ENCODE measurements at places on chromosomes 5 and 9.

DNA sequence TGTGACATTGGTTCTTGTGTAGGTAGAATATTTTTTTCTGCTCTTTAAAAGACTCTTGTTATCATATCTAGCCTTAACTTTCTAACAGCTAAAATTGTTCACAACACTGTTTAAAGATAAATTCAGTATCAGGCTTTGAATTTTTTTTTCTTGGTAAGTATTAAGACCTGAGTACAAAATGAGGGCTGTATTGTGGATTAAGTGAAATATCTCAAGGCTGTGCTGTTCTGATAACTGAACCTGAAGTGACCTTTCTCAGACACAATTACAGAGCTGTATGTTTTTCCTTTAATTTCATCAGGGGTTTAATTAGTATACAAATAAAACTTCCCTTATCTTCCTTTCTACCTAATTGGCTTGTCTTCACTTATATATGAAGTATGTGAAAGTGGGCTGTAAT is 290.5 kb downstream of the CCDC171 start:
- no peak for DNase-seq

DNA sequence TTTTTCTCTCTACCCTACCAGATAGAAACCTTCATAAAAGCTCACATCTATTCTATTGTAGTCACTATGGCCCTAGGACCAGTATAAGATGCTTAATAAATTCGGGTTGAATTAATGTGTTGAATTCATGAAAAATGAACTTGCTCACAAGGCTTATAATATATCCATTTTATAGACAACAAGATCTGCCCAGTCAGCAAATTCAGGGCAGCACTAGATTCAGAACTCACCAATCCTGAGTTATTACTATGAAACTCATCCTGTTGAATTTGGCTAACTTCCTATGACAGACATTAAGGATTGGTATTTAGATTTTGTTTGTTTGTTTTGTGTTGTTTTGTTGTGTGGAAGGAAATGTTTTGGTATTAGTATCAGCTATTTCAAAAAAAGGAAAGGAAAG is 143.6 kb upstream of the CCNG1 start:
- DNase-seq: no peak

GRCh38 chr9:109316207-109316640 is 4.6 kb downstream of the EPB41L4B start:
- DNase-seq: no peak

- no peak for DNase-seq
These were observed 12.4 kb downstream of the CDC37L1 start for GRCh38 chr9:4691795-4692194.

DNA sequence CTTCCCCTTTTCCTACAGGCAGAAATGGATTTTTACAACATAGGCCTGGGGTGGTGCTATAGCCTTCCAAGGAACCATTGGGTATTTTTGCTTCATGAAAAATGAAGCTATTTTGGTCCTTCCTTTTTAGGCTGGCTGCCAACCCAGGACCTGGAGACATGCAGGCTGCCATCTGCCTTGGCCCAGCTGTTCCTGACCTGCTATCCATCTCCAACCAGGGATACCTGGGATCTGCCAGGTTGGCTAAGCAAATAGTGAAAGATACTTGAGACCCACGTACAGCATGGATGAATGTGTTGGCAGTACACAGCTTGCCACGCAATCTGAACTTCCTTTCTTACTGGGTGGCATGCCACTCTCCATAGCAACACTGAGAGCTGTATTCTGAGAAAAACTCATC is 31.1 kb downstream of the MRPS27 start:
- no peak for DNase-seq

GRCh38 chr5:175466700-175467318 is 11.6 kb upstream of the SFXN1 start:
- no peak for DNase-seq

DNA sequence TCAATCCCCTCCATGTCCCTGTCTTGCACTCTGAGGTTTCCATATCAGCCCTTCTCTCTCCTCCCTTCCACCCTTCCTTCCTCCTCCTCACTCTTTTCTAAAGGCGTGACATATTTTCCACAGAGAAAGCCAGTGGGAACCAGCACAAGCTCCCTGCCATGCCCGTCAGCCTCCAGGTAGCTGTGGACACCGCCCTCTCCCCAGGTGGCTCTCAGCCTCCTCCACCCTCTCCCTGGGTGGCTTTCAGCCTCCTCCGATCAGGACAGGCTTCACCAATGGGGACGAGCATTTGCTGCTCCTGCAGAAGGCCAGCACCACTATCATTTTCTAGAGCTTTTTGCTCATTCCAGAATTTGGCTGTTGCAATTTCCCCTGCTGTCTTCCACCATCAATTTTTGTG is 236.6 kb downstream of the GADD45G start:
- DNase-seq: no peak

DNA sequence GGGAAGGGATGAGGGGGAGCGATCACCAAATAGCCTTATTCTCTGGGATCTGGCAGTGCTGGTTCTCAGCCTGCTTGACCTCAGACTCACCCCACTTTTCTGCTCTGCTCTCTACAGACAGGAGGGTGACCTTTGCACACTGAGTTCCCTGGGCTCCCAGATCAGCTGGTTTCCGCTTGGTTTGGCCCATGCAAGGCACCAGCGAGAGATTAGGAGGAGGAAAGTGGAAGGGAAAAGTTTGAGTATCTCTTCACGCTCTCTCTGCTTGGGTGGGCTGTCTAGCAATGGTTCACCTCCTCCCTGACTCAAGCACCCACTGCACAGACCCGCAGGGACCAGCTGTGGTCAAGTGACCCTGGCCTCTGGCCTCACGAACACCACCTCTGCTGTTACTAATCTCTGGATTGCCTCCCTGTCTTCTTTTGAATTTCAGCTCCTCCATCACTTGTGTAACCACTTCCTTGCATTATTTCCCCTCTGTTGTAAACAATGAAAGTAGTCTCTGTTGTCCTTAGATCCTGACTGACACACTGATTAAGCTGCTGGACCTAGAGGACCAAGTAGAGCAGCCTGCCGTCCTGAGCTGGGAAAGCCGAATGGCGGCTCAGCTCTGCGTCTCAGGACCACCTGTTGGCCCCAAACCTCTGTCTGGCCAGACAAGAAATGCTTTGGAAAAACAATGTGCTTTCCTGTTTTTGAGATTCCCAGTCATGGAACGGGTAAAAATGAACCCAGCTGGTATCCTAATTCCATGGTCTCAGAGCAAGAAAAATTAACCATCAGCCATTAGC is 186.6 kb downstream of the CRB2 start:
- DNase-seq: no peak

GRCh38 chr5:141841378-141842180 is 36.6 kb downstream of the PCDH1 start:
- DNase-seq: no peak

GRCh38 chr5:68167195-68167651 is 48.3 kb upstream of the PIK3R1 start:
- no peak for DNase-seq

- no peak for DNase-seq
These were observed 13.5 kb downstream of the CFAP90 start for GRCh38 chr5:7837403-7837802.

- peak; percentile 12 for DNase-seq
These were observed 464.5 kb downstream of the ICE1 start for GRCh38 chr5:5886812-5887486.

DNA sequence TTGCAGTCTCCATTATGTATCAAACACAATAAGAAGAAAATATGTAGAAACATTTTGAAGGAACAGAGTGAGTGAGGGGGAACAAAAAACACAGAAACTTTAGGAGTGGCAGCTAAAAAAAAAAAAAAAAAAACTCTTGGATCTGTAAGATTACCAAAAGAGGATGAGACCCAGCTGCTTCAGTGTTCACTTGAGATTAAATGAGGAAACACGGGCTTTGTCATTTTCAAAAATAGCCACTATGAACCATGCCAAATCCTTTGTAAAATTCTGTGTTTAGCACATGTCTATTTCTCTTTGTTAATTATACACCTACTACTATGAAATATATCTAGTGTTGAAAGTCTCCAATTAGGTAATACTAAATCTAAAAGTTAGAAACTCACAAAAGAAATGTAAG is 485.9 kb downstream of the EFNA5 start:
- no peak for DNase-seq

GRCh38 chr9:136316896-136317676 is 10.3 kb upstream of the GPSM1 start:
- DNase-seq: no peak

DNA sequence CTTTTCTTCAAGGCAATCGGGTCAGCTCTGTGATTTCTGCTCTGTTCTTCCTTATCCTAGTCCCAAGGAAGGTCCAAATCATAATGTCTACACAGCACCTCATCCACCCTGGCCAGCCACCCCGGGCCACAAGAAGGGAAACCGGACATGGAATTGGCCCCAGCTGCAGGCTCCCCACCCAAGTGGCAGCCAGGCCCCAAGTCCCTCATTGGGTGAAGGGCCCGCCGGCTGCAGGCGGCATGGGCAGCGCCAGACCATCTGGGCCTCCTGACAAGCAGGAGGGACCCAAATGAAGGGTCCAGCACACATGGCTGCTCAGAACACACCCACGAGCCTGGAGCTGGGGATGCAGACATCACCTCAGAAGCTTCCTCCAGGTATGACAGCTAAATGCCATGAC is 33.7 kb downstream of the BICD2 start:
- DNase-seq: no peak

DNA sequence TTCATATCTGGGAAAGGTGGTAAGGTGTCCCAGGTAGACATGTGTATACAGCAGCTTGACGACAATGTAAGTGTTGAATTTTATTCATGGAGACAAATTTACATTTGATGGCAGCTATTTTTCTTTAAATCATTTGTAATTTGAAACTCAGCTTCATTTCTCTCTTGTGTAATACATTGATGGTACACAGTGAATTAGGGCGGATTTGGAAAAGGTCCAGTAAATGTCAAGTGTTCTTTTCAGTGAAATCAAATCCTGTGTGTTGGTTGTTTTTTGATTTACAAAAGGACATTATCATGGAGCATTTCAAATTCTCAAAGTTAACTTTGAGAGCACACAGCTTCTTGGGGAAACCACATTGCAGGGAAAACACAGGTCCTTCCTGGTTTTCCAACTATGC is 30.0 kb upstream of the PCSK1 start:
- DNase-seq: no peak

DNA sequence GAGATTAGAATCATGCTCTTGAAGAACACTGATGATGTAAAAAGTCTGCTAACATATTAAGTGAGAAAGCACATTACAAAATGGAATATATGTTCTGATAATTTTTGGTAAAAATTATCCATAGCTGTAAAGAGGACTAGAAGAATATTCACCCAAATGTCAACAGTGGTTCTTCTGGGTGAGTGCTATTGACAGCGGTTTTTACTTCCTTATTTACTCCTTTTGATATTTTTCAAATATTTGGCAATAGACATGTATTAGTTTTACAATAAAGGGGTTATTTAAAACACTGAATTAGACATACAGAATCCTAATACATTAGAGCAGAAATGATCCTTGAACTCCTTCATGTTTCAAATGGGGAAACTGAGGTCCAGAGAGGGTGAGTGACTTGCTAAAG is 26.9 kb upstream of the MEGF9 start:
- DNase-seq: no peak

DNA sequence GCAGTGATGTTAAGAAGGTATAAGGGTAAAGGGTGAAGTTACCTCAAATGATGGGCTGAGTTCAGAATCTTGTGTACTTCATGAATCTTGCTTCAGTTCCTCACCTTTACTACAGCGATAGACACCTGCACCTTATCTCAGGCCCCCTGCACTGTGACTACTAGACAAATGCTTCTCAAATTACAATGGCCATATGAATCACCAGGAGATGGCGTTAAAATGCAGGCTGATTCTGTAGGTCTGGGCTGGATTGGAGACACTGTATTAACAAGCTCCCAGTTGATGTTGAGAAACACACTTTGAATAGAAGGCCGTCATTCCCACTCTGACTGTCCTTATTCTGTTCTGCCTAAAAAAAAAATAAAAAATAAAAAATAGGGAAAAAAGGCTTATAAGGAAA is 29.8 kb downstream of the TARS1 start:
- DNase-seq: no peak

DNA sequence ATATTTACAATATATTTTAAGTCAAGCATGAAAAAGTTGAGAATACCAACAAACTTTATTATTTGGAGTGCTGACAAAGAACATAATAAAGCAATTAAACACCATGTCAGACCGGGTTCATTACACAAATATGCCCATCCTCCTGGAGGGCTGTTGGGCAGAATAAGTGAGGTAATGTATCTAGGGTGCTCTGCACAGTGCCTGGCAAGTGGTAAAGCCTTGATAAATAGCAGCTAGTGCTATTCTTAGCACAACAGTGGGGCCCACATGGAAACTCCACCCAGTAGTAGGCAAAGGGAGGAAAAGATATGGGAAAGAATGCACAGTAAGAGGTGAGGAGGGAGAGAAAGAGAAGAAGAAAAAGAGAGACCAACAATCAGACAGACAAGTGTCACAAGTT is 97.7 kb downstream of the SLC1A3 start:
- no peak for DNase-seq

GRCh38 chr9:136295542-136296433 is 8.1 kb downstream of the CCDC187 start:
- no peak for DNase-seq

- DNase-seq: no peak
These were observed 150.0 kb upstream of the CD180 start for GRCh38 chr5:67346611-67347010.

DNA sequence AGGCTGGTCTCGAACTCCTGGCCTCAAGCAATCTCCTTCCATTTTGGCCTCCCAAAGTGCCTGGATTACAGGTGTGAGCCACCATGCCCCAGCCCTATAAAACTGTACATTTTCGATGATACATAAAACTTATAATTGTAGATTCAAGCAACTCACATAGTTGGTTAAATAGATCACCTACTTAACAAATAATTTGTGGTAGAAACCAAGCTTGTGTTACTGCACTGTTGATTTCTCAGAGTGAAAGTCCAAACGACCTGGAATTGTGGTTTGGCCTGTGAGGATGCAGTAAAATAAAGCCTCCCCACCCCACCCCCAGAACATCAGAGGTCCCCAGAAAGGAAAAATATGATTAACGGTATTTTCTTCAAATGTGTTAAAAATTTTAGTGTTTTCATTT is 92.7 kb downstream of the TRIO start:
- no peak for DNase-seq

DNA sequence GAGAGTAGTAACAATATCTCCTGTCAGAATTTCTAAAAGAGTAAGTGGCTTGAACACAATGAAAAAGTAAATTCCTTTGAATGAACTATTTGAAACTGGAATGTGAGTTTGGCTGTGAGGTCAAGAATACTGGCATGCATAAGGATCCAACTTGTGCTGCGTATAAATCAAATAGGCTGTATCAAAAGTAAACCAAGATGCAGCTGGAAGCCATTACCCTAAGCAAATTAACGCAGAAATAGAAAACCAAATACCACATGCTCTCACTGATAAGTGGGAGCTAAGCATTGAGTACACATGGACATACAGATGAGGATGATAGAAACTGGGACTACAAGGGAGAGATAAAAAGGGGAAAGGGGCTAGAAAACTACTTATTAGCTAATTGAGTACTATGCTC is 24.0 kb upstream of the SRFBP1 start:
- no peak for DNase-seq
